ENCODE measurements at places on chromosomes 16 and 17. TPM values are rescaled to one million over a fixed set of nuclear protein-coding genes. Genes with fewer than 3 reads are reported as not detected.

The DNAAF8 gene
- 2.8 TPM for total RNA-seq

The RNF43 gene
- 0.28 TPM for total RNA-seq

The NGFR gene
- 0.28 TPM for total RNA-seq

The GNPTG gene
- 69.1 TPM for total RNA-seq

The PRSS33 gene
- not detected for total RNA-seq

The CRYM gene
- total RNA-seq, result 0.28 TPM

The ABCA8 gene
- total RNA-seq, result 123 TPM
